ENCODE measurements at places on chromosomes 5 and 9.

- no peak for DNase-seq
Observed at GRCh38 chr9:36980148-36980974, 53.7 kb downstream of the PAX5 start.

DNA sequence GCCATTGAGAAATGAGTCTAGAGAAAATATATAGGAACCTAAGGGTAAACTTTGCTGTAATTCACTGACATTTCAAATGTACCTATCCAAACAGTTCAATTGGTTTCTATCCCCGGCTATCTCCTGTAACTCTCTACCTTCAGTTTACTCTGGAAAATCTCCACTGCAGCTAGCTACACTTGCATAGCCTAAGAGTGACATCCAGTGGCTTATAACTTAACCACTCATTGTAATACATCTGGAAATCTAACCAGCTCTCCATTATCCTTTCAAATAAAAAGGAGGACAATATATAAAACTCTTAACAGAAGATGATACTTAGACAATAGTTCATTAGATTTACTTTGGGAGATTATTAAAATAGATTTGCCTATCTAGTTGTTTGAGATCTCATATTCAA, 35.3 kb upstream of the SPDL1 start:
- DNase-seq = no peak

GRCh38 chr9:125255781-125256391, 5.7 kb upstream of the GAPVD1 start:
- no peak for DNase-seq

DNA sequence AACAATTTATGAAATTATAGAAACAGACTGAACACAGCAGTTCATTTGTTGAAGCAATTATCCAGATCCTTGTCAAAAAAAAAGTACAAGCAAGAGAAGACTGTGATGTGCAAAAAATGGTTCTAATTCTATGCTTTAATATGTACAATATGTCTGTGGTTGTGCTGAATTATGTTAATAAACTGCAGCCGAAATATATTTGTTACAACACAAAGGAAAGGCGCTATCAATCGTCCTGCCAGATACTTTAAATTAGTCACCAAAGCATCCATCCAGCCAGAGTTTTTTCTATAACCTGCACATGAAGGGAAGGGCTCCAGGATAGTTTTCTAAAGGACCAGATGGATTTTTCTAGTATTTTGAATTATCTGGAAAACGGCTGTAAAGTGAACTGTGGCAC, 259.5 kb downstream of the BNC2 start:
- DNase-seq = no peak

DNA sequence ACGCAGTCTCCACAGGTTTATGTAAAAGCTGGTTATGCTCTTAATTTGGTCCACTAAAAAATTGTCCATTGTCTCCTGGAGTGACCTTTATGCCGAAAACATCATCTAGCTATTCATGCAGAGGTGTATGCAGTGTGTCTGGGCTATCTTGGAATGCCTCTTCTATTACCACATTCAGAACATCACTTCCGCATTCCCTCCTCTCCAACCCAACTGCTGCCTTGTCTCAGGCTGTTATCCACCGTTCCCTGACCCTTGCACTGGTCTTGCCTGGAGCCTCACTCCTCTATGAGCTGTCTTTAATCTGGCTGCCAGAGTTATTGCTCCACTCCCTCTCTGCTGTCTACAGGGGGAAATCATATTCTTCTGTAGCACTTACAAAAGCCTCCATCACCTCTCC, 214.1 kb upstream of the ANKRD55 start:
- no peak for DNase-seq

- no peak for DNase-seq
Observed at GRCh38 chr5:91119217-91119616, 263.9 kb downstream of the ARRDC3 start.

- DNase-seq = peak; percentile 14
Observed at GRCh38 chr5:138339091-138339456, 1.0 kb downstream of the FAM53C start.

GRCh38 chr5:132860742-132861141, 5.5 kb downstream of the GDF9 start:
- DNase-seq = no peak

- peak; percentile 74 for DNase-seq
Observed at GRCh38 chr5:157108976-157109375, at the start of gene HAVCR2. TSS of gene HAVCR2 (minus strand) at chr5:157109044. CDS start at chr5:157108983, 61 bp downstream.

GRCh38 chr9:127549751-127550150, 62.3 kb upstream of the STXBP1 start:
- DNase-seq = no peak

- DNase-seq = no peak
Observed at GRCh38 chr5:139725073-139725830, 70.4 kb upstream of the PSD2 start.

DNA sequence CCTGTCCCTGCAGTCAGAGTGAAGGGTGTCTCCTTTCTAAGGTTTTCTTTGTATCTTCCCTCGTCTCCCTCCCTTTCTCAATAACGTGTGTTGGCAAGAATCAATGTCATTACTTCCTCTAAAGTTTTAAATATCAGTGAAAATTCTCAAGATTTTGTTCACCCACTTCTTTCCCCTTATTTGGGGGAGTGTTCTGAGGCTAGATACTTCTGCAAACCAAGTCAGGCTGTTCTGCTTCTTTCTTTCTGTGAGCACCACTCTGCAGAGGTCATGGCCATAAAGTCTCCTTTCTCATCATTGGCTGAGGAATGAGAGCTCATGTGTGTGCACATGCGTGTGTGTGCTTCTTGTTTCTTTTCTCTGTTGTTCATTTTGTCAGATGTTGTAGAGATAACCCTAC, 26.6 kb upstream of the SPATA31C2 start:
- no peak for DNase-seq

DNA sequence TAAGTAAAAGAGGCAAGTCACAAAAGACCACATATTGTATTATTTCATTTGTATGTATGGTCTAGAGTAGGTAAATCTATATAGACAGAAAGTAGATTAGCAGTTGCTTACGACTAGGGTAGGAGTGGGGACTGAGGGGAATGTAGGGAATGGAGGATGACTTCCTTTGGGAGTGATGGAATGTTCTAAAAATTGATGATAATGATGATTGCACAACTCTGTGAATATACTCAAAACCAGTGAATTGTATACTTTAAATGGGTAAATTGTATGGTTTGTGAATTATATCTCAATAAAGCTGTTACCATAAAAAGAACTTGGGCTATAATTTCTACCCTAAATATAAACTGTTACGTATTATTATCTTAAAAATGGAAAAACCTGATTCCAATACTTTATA, 35.0 kb downstream of the ADAMTS6 start:
- DNase-seq = no peak
